ENCODE measurements at places on chromosomes 3 and 15. TPM values are rescaled to one million over a fixed set of nuclear protein-coding genes. Genes with fewer than 3 reads are reported as not detected.

Gene QTRT2
- total RNA-seq, result 15.0 TPM

Gene SAMD7
- total RNA-seq, result not detected

Gene P2RY1
- total RNA-seq, result 63.9 TPM

Gene EIF4G1
- total RNA-seq, result 119 TPM

Gene KLHL40
- total RNA-seq, result 0.23 TPM

Gene ZNF620
- 16.4 TPM for total RNA-seq
